ENCODE measurements at places on chromosomes 5 and 9.

GRCh38 chr5:58961631-58962280 is 378.9 kb downstream of the RAB3C start:
- no peak for DNase-seq
- no peak overlapping the region for H3K27ac ChIP-seq
- no peaks in the 10 kb centered on the region for H3K4me1 ChIP-seq

DNA sequence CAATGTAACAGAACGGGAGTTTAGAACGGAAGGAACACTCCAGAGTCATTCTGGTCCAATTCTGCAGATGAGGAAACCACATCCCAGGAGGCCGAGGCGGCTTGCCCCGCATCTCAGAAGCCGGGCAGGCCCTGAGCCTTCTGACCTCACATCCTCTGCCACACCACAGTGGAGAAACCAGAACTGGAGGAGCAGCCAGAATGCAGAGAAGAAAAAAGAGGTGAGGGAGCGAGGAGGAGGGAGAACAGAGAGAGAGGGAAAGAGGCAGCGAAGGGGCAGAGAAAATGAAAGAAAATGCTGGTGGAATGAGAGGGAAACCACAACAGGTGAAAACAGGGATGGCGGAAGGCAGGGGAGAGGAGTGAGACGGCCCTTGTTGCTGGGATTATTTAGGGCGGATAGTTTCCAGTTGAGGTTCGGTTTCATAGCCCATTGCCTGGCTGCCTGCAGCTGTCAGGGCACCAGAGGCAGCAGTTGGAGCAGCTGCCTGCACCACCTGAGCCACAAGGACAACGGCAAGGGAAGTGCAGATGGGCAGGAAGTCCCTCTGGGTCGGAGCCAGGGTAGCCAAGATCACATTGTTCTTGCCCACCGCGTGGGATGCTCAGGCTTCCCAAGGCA is at the start of gene HMHB1:
HMHB1 (plus strand) TSS at position 77 of the 621 bp plus-strand sequence.
- H3K27ac ChIP-seq: no peak within 1 kb of the TSS
- no peaks in the 10 kb centered on the region for H3K27me3 ChIP-seq
- H3K36me3 ChIP-seq: no peaks in the 10 kb centered on the region
- H3K4me3 ChIP-seq: no peak within 1 kb of the TSS

GRCh38 chr5:174221436-174221835 is 175.9 kb downstream of the NSG2 start:
- H3K4me3 ChIP-seq: no peak overlapping the region
- no peaks in the 10 kb centered on the region for H3K4me1 ChIP-seq

DNA sequence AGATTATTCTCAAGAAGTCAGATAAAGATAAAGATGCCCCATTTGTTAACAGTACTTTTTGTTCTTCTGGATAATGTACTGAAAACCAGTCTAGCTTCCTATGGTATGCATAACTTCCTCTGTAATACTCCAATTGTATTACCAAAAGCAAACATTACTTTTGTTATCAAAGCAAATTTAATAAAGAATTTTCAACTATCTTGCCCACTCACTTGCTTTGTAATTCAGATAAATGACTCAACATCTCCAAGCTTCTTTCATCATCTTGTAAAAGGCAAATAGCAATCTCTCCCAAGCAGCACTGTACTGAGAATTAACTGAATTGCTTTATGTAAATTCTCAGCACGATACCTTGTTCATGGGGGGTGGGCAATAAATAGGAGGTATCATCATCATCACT is 98.3 kb downstream of the NFIB start:
- no peak overlapping the region for H3K27ac ChIP-seq
- H3K27me3 ChIP-seq: no peaks in the 10 kb centered on the region
- no peaks in the 10 kb centered on the region for H3K36me3 ChIP-seq
- DNase-seq: no peak

GRCh38 chr9:22064957-22065356 is 55.9 kb upstream of the CDKN2B start:
- no peak for DNase-seq
- no peaks in the 10 kb centered on the region for H3K36me3 ChIP-seq
- no peak overlapping the region for H3K4me3 ChIP-seq
- no peaks in the 10 kb centered on the region for H3K27me3 ChIP-seq
- no peak overlapping the region for H3K27ac ChIP-seq

GRCh38 chr9:13915591-13916301 is 398.2 kb downstream of the NFIB start:
- H3K4me1 ChIP-seq: no peaks in the 10 kb centered on the region
- no peaks in the 10 kb centered on the region for H3K36me3 ChIP-seq
- DNase-seq: no peak
- no peak overlapping the region for H3K27ac ChIP-seq
- no peak overlapping the region for H3K4me3 ChIP-seq

DNA sequence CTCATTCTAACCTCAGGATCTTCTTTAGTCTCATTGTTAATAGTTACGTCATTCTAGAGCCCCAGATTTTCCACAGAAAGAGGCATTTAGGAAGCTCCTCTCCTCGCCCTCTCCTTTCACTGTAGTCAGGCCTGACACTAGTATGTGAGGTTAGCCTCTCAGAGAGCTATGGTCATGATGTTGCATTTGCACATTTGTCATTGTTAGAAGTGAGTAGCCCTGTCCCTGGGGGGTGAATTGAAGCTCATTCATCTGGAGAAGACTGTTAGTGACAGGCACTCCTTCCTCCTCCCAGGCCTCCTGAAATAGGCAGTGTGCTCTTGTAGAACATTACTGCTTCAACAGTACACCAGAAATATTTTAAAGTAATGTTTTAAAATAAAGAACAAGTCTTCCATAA is 26.6 kb upstream of the LRRTM2 start:
- DNase-seq: no peak
- peaks cover 63% of the 10 kb centered on the region for H3K36me3 ChIP-seq
- no peak overlapping the region for H3K4me3 ChIP-seq

GRCh38 chr5:32030686-32031085 is 143.4 kb downstream of the GOLPH3 start:
- DNase-seq: no peak
- no peaks in the 10 kb centered on the region for H3K27me3 ChIP-seq
- H3K36me3 ChIP-seq: no peaks in the 10 kb centered on the region
- H3K4me1 ChIP-seq: peaks cover 40% of the 10 kb centered on the region

GRCh38 chr5:9538504-9538903 is 7.4 kb downstream of the SEMA5A start:
- H3K4me3 ChIP-seq: no peak overlapping the region
- no peaks in the 10 kb centered on the region for H3K27me3 ChIP-seq
- no peaks in the 10 kb centered on the region for H3K4me1 ChIP-seq
- no peak overlapping the region for H3K27ac ChIP-seq
- no peaks in the 10 kb centered on the region for H3K36me3 ChIP-seq
- DNase-seq: no peak

DNA sequence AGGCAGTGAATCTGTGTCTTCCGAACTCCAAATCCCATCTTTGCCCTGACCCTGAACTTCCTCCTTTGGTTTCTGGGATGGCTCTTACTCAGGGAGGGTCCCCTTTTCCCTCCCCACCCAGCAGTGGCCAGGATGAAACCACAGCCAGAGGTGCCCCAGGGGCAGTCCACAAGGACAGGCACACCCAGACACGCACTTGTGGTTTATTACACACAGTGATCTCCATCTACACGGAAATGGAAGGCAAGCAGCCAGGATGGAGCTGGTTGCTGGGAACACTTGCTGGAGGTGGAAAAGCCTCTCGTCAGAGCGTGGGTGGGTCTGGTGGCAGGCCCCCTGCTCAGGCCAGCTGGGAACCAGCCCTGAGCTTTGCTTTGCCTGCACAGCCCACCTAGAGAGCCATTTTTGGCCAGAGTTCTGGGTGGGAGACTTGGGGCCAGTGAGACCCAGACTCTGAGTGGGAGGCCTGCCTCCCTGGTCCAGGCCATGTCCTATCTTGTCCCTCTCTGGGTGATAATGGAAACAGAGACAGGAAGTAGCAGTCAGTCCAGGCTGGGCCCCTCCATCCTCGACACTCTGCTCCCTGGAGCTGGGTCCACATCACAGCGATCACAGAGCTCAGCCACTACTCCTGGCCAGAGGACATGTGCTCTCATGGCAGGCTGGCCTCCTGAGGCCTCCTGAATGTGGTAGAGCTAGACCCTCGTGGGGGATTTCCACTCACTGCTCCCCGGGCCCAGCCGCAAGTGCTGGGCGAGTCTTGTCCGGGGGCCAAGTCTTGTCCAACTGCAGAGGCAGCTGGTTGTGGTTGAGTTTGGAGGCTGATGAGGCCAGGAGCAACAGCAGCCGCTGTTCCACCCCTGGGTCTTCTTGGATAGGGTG is 5.1 kb upstream of the PHYKPL start:
- H3K4me3 ChIP-seq: no peak overlapping the region
- H3K36me3 ChIP-seq: no peaks in the 10 kb centered on the region
- H3K27ac ChIP-seq: peak overlapping the region; percentile 24
- H3K4me1 ChIP-seq: peaks cover 81% of the 10 kb centered on the region
- H3K27me3 ChIP-seq: no peaks in the 10 kb centered on the region
- no peak for DNase-seq

DNA sequence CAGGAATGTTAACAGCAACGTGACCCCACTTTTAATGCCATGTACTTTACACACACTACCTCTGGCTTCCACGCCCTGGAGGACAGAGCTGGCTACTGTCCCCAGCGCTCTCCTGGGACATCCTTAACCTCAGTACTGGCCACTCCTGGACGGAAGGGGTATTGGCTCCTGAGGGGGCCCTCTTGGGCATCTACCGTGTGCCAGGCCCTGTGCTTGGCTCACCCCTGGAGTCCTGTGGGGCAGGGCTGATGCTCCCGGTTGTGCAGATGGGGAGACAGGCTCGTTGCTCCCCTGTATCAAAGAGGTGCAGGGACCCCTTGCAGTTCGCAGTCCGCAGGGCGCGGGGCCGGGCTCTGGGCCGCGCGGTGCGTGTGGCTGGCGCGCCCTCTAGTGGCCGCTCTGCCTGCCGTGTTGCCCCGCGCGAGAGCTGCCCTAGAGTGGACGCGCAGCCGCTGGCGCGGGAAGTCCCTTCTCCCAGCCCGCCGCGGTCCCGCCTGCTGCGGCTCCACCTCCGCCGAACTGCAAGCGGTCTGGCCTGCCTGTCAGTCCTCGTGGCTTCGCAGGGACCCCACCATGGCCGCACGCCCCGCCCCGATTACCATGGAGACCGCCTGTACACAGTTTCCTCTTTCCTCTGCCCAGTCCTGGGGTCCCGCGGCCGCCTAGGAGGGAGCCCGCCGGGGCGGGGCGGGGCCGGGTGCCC is at the start of gene WDR38:
WDR38 (plus strand) TSS at position 632 of the 703 bp plus-strand sequence. CDS start 72 bp downstream, outside the sequence.
- no peaks in the 10 kb centered on the region for H3K27me3 ChIP-seq
- DNase-seq: peak; percentile 85
- H3K27ac ChIP-seq: peak within 1 kb of the TSS; percentile 34
- H3K4me1 ChIP-seq: peaks cover 14% of the 10 kb centered on the region
- peak within 1 kb of the TSS; percentile 56 for H3K4me3 ChIP-seq

DNA sequence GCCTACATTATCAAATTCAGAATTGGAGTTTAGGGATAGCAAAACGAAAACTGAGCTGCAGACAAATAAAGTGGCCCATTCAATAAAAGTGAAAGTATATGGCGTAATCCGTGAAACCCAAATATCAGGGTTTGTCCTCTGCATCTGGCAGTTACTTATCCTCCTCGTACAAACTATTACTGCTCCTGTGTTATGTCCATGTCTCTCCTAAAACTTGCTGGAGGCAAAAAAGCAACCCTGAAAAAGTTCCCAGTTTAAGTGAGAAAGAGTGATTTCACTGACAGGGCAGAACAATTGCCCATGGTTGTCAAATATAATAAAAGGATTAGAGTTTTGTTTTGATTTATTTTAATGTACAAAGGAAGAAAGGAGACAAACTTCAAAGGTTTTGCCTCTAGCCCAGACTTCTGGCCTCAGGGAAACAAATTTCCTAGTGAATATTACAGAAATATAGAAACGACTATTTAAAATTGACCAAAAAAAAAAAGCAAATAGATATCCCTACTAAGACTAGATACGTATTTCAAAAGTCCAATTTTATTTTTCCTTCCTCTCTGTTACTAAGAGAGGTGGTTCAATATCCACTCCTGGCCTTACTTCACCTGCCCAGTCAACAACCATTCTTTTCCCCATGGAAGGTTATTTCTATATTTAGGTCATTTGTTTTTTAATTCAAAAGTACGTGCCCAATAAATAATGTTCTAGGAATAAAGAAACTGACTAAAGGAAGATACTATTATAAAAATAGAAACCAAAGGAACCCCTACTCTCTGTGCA is 50.0 kb downstream of the NFIB start:
- H3K27ac ChIP-seq: no peak overlapping the region
- H3K27me3 ChIP-seq: no peaks in the 10 kb centered on the region
- H3K4me1 ChIP-seq: peaks cover 20% of the 10 kb centered on the region
- no peak for DNase-seq
- H3K4me3 ChIP-seq: no peak overlapping the region

- H3K4me1 ChIP-seq: no peaks in the 10 kb centered on the region
- H3K27ac ChIP-seq: no peak overlapping the region
- no peaks in the 10 kb centered on the region for H3K27me3 ChIP-seq
- H3K4me3 ChIP-seq: no peak overlapping the region
- DNase-seq: no peak
Observed at GRCh38 chr9:15622318-15622971, 69.6 kb downstream of the CCDC171 start.

- no peaks in the 10 kb centered on the region for H3K27me3 ChIP-seq
- H3K36me3 ChIP-seq: no peaks in the 10 kb centered on the region
- peaks cover 28% of the 10 kb centered on the region for H3K4me1 ChIP-seq
- peak overlapping the region; percentile 48 for H3K27ac ChIP-seq
Observed at GRCh38 chr5:170632985-170633234, 129.1 kb downstream of the KCNIP1 start.

GRCh38 chr9:75269197-75269596 is 180.9 kb downstream of the OSTF1 start:
- no peak for DNase-seq
- H3K4me1 ChIP-seq: no peaks in the 10 kb centered on the region
- H3K4me3 ChIP-seq: no peak overlapping the region
- H3K27me3 ChIP-seq: no peaks in the 10 kb centered on the region
- no peak overlapping the region for H3K27ac ChIP-seq

GRCh38 chr9:86099701-86100364 is 475 bp upstream of the GOLM1 start:
- peak overlapping the region; percentile 72 for H3K4me3 ChIP-seq
- peak; percentile 56 for DNase-seq
- H3K27ac ChIP-seq: peak overlapping the region; percentile 67
- no peaks in the 10 kb centered on the region for H3K36me3 ChIP-seq
- H3K4me1 ChIP-seq: peaks cover 16% of the 10 kb centered on the region
- peaks cover 6% of the 10 kb centered on the region for H3K27me3 ChIP-seq

DNA sequence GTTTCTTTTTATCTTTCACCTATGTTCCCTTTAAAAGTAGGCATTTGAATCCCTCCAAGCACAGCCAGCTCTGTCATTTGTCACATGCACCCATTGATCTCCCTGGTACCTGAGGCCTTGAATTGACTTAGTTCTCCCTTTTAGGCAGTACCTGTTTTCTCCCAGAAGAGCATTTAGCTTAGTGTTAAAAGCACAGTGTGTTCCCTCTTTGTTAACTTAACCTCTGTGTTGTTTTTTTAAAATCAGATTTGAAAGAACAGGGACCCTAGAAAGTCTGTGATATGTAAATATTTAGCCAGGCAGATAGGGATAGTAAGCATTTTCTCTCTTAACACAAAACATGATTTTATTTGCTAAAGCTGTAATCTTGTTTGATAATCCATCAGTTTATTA is 113.8 kb upstream of the SPATA31D4 start:
- H3K36me3 ChIP-seq: no peaks in the 10 kb centered on the region
- no peak for DNase-seq
- H3K4me3 ChIP-seq: no peak overlapping the region
- peaks cover 19% of the 10 kb centered on the region for H3K4me1 ChIP-seq
- peak overlapping the region; percentile 6 for H3K27ac ChIP-seq
